Adrenal gland (tissue), 19 donors: ENCODE measurements at places on chromosomes 1 and 21.

DNA sequence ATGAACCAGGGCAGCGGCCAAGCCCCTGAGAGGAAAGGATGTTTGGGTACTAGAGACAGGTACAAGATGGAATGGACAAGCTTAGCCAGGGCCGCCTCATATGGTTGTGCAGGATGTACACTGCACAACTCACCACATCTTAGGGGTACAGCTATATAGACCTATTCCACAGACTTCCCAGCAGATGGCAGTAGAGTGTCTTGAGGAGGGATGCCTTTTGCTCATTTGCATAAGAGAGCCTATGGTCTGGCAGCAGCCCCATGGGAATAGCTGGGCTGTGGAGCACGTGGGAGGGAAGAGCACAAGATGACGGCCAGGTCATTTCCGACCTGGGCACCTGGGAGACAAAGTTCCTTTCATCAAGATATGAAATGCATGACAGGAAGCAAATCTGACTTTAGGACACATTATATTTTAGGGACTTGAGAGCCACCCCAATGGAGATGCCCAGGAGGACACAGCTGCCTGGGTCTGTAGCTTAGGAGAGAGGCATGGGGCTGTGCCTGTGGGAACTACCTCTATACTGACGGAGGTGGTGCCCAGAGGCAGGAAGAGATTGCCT, 215.5 kb downstream of the KCNJ6 start:
- no peak for DNase-seq

DNA sequence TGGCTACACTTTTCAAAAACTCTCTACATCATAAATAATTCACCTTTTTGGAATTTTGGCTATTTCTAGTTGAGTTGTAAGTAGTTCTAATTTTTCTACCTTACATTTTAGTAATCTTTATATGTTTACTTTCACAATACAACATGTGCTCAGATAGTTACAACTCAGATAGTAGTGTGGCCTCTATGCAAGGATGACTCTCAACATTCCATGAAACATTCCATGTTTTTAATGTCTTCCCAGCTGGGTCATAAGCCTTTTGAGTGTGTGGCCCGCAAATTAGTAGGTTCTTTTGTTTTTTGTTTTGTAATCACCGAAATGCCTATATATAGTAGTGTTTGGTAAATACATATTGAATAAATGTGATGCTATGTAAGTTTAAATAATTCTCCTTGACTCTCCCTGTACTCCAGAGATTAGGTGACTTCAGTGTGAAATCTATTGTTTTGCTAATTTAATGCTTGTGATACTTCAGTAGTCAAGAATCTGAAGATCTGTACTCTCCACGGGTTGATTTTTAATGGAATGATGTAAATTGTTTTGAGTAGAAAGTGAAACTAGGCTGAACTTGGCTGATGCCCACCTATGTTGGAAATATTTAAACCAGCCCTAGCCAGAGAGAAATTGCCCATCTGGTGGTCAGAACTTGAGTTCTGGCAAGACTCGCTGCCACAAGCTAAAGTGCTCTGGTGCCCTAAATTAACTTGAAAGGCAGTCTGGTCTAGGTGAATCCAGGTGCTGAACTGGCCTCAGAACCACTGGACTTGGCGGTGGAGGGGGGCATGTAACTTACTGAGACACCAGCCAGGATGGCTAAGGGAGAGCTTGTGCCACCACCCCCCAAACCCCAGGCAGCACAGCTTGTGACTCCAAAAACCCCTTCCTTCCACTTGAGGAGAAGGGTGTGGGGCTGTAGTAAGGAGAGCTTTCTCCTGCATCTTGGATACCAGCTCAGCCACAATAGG, 165.6 kb downstream of the USP25 start:
- DNase-seq = no peak

DNA sequence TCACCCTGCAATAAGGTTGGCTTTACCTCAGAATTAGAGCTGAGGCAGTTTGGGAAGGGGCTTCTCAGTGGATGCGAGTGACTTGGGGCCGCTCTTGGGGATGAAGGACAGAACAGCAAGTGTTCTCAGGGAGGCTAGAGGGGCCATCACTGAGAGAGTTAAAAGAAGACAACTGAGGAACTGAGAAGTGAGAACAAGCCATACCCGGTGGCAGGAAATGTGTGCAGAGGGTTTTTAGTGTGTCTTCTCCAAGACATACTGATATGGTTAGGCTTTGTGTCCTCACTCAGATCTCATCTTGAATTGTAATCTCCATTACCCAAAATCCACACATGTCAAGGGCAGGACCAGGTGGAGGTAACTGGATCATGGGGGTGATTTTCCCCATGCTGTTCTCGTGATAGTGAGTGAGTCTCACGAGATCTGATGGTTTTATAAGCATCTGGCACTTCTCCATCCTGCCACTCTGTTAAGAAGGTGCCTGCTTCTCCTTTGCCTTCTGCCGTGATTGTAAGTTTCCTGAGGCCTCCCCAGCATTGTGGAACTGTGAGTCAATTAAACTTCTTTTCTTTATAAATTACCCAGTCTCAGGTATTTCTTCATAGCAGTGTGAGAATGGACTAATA, 75.8 kb downstream of the PCBP3 start:
- no peak for DNase-seq

- peak; percentile 32 for DNase-seq
Measured at GRCh38 chr1:172351754-172352161, 68.7 kb upstream of the C1orf105 start.

- no peak for DNase-seq
Measured at GRCh38 chr1:201633297-201633696, 94.4 kb downstream of the NAV1 start.

DNA sequence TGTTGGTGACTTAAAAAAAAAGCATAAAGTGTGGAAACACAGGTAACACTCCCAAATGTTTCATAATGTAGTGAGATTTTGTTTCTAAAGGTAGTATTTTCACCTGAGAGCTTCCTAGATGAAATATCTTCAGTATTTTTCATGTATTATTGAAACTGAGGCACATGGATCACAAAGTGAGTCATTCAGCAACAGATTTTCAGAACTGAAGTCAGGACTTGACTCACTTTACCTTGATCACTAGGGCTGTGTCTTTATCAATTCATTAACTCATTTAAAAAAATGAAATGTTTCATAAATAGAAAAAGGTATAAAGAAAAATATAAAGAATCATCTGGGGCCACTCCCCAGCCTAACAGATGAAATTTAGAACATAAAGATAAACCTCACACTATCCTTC, 66.5 kb upstream of the RCC1 start:
- DNase-seq = no peak

DNA sequence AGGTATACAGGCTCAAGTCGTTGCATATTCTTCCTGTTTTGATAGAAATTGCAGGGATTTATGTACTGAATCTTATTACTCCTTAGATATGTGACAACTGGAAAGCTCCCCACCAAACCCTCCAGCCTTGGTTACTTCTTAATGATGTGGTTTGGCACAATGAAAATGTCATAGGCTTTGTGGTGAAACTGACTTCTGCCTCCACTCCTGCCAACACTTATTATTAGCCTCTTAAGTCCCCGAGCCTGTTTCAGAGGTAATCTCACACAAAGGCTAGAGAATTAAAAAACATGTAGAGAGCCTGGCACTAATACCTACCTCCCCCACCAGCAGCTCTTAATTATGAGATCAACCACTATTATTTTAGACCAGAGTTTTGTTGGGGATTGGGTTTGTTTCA, 4.2 kb downstream of the COX20 start:
- no peak for DNase-seq

DNA sequence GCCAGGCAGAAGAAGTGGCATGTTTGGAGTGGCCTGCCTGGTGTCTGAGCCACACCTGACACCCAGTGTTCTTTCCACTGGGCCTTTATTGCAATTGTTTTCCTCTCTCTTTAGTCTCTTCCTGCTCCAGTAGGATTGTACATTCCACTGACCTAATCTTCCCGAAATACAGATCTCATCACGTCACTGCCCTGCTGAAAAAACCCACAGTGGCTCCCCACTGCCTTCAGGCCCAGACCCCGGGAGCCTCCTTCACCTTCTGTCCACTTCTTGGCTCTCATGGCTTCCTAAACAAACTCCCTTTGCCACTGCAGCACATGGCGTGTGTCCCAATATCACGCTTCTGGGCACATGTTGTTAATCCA, 25.3 kb upstream of the ATP5PO start:
- no peak for DNase-seq

GRCh38 chr1:217078959-217079358, 355.7 kb upstream of the ESRRG start:
- DNase-seq = no peak

- no peak for DNase-seq
Measured at GRCh38 chr1:17594690-17595601, 55.4 kb downstream of the ARHGEF10L start.

- no peak for DNase-seq
Measured at GRCh38 chr1:178120088-178120487, 26.2 kb downstream of the RASAL2 start.

- peak; percentile 71 for DNase-seq
Measured at GRCh38 chr1:226974544-226975258, 34.6 kb downstream of the COQ8A start.

- DNase-seq = no peak
Measured at GRCh38 chr1:91608876-91609275, 108.2 kb downstream of the CDC7 start.

DNA sequence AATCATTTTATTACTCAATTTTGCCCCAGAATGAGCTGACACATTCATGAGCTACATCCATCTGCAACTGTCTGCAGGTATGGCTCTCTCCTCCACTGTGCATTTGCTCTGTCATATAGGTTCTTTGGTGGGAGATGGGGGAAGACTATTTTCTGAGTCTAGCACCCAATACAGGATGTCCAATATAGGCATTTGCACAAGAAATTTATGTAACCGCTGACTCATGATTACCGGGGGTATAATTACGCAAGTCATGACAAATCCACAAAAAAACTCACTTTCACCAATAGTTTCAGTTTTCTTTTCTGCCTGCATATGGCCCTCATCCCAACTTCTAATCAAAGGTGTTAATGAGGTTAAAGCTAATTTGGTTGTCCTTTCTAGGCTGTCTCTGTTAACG, 17.5 kb upstream of the VSIG8 start:
- no peak for DNase-seq

DNA sequence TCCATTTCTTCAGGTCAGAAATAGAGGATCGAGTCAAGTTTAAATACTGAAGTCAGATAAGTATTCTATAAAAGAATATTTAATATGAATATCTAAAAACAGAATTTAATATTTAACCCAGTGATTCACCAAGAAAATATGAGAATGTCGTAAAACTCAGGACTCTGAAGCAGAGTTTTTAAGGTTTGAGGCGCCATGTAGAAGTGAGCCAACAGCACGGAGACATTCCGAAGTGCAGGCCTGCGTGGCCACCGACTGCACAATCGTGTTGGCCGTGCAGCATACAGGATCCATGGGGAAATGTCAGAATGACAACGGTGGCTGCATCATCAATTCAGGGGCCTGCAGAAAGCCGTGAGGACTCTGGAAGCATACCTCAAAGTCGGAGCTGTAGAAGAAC, 23.4 kb downstream of the MRAP start:
- DNase-seq = no peak

GRCh38 chr1:13623021-13623637, 39.5 kb downstream of the PDPN start:
- no peak for DNase-seq

GRCh38 chr1:8204826-8205225, 113.1 kb upstream of the SLC45A1 start:
- DNase-seq = no peak

DNA sequence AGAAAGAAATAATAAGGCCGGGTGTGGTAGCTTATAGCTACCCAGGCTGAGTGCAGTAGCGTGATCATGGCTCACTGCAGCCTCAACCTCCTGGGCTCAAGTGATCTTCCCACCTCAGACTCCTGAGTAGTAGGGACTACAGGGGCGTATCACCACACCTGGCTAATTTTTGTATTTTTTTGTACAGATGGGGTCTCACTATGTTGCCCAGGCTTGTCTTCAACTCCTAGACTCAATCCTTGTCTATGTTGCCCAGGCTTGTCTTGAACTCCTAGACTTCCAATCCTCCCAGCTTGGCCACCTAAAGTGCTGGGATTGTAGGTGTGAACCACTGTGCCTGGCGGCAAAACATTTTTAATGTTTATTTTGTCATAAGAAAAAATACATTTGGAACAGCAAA, 30.5 kb downstream of the MIXL1 start:
- no peak for DNase-seq

DNA sequence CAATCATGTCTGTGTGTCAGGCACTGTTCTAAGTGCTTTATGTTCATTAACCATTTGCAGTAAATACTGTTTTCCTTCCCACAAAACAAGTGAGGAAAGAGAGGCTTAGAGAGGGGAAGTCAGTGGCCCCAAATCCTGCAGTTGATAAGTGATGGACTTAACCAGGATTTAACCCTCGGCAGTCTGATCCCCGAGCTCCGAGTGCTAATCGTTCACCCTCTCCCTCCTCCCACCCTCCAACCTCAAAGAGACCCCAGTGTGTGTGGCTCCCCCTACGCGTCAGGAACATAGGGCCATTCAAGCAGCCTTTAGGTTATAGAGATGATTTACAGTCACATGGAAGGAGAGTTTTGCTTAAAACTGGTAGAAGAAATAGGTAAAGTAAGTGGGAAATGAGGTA, 47.2 kb downstream of the SCCPDH start:
- no peak for DNase-seq

- DNase-seq = no peak
Measured at GRCh38 chr1:58434181-58434580, 112.3 kb downstream of the OMA1 start.

DNA sequence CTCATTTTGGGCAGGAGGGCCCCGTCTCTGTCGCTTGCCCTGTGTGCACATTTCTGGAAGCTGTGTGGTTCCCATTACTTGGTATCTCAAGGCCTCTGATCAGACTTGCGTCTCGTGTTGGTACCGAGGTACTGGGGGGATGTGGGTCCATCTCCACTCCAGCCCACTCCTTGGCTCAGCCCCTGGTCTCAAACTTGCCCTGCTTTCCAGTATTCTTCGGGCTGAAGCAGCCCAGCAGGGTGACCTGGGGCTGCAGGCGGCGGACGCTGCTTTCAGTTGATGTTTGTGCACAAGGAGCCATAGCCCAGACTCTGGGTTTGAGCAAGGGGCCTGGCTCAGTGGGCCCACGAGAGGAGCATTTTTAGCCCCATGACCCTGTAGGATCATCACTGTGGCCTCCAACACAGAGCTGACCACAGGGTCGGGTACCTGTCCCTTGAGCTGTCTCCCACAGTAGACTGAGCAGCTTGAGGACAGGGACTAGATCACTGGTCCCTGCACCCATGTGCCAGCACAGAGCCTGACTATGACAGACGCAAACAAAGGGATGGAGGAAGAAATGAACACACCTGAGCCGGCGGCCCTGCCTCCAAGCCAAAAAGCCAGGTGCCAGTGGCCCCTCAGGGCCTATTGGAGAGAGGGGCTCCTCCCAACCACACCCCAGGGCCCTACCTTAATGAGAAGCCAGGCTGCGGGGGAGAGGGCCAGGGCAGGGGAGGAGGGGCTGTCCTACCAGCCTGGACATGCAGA, 46.8 kb downstream of the CHD5 start:
- no peak for DNase-seq
